Heart left ventricle (tissue), 16 donors: ENCODE measurements at places on chromosomes 5 and 9. TPM values are rescaled to one million over a fixed set of nuclear protein-coding genes. Genes with fewer than 3 reads are reported as not detected.

The DAPK1 gene
- 1.6 TPM for total RNA-seq

DNA sequence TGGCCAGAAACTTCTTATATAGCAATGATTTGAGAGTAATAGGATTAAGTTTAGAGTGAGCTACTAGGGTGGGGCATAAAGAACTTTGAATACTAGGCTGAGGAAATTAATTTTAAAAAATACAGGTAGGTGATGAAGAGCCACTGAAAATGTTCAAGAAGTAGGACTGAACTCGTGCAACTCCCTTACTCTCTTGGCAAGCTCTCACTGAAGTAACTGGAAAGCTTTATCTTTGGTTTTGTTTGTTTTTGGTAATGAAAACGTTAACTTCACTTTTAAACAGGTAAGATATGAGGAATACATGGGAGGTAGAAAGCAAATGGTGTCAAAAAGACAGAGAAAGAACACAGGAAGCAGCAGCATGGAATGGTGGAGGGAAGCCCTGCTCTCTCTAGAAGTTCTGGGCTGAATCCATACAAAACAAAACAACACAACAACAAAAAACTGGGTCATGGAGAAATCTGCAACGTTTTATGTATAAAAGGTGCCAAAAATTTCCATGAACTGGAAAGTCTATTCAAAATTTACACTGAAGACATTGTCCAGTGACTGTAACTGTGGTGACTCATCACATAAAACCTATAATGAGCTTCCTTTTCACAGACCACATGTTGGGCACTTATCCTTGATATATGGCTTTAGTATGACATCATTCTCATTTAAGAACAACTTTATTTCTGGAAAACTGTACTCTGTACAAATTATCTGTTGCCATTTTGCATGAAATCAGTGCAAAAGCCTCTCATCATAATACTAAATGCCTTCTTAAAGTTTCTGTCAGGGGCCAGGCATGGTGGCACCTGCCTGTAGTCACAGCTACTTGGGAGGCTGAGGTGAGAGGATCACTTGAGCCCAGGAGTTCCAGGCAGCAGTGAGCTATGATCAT, 91.2 kb upstream of the CHD1 start:
- DNase-seq, result no peak
- H3K27ac ChIP-seq, result no peak overlapping the region
- no peak overlapping the region for H3K4me3 ChIP-seq
- peaks cover 22% of the 10 kb centered on the region for H3K4me1 ChIP-seq

GRCh38 chr9:74644023-74644422, 146.9 kb downstream of the RORB start:
- no peak for DNase-seq
- no peaks in the 10 kb centered on the region for H3K36me3 ChIP-seq
- H3K27ac ChIP-seq, result no peak overlapping the region
- no peaks in the 10 kb centered on the region for H3K4me1 ChIP-seq
- no peaks in the 10 kb centered on the region for H3K27me3 ChIP-seq

DNA sequence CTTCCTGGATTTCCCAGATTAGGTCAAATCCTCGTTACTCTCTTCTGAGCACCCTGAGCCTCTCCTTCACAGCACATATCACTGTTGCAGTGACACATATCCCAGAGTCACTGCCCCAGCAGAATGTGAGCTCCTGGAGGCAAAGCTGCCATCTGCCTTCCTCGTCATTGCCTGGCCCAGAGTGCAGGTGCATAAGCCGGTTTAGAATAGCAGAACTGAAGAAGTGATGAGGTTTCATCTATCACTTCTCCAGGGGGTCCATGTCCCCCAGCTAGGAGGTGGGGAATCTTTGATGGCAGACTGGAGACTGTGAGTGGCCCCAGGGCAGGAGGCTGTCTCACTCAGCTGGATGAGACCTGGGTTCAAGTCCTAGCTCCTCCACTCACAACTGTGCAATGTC, 25.8 kb downstream of the NIPAL4 start:
- no peaks in the 10 kb centered on the region for H3K27me3 ChIP-seq
- H3K36me3 ChIP-seq, result no peaks in the 10 kb centered on the region
- H3K4me3 ChIP-seq, result no peak overlapping the region

The PPIC gene
- total RNA-seq, result 37.9 TPM
